ENCODE measurements at places on chromosomes 3 and 15.

DNA sequence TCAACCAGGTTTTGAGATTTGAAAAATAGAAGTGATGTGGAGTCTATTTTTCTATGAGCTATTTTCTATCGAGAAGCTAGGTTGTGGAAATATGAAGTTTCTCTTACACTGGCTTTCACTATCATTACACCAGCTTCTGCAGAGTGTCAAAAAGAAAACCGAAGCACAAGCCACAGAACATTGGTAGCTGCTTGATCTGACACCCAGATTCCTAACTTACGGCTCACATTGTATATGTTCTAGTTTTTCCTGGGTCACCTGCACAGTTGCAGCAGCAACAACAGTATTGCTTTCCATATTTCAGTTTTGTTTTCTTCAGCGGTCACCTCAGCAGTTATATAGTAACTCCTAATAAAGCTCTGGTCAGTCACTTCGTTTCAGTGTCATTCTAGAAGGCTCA, 790.1 kb downstream of the PLOD2 start:
- H3K27ac ChIP-seq, result no peak overlapping the region
- H3K36me3 ChIP-seq, result no peaks in the 10 kb centered on the region
- no peak for DNase-seq
- H3K4me1 ChIP-seq, result no peaks in the 10 kb centered on the region
- H3K4me3 ChIP-seq, result no peak overlapping the region

DNA sequence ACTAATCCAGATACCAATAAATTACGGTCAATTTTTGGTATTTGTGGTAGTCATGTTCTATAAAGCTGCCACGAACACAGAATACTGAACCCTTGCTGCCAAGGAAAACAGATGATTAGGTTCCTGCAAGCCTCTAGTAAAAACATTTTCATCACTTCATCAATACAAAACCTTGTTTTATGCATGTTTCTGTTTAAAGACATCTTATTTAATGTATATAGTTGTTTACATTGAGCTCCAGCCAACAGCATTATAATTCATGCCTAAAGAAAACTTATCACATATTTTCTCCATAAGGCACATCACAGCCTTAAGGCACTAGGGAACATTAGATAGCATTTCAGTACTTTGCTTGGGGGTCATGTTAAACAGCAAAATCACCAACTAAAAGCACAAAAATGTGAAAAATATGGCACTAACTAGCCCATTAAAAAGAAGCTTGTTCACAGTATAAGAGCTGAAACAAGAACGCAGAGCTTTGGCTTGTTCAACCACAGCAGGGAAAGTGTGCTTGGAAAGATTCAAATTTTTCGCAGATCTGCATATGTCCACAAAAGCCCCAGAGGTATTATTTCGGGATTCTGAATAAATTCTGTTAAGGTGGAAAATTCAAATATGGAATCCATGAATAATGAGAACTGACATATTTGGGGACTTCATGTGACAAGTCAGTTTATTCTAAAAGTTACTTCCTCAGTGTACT, 27.7 kb downstream of the POLQ start:
- no peak overlapping the region for H3K4me3 ChIP-seq
- H3K4me1 ChIP-seq, result no peaks in the 10 kb centered on the region
- H3K36me3 ChIP-seq, result no peaks in the 10 kb centered on the region
- H3K27ac ChIP-seq, result no peak overlapping the region
- no peak for DNase-seq
- H3K27me3 ChIP-seq, result no peaks in the 10 kb centered on the region

- H3K27ac ChIP-seq, result no peak overlapping the region
- no peak overlapping the region for H3K4me3 ChIP-seq
- no peaks in the 10 kb centered on the region for H3K4me1 ChIP-seq
- no peaks in the 10 kb centered on the region for H3K36me3 ChIP-seq
Measured at GRCh38 chr15:92429378-92430068, 35.8 kb downstream of the ST8SIA2 start.

GRCh38 chr3:14299767-14300166, 102.6 kb upstream of the SLC6A6 start:
- no peak for DNase-seq
- no peaks in the 10 kb centered on the region for H3K36me3 ChIP-seq
- H3K4me1 ChIP-seq, result no peaks in the 10 kb centered on the region

- DNase-seq, result no peak
- H3K4me1 ChIP-seq, result no peaks in the 10 kb centered on the region
- H3K27me3 ChIP-seq, result no peaks in the 10 kb centered on the region
Measured at GRCh38 chr3:99659032-99659431, 20.6 kb downstream of the COL8A1 start.

- no peak overlapping the region for H3K4me3 ChIP-seq
- H3K27me3 ChIP-seq, result no peaks in the 10 kb centered on the region
- no peak for DNase-seq
- no peak overlapping the region for H3K27ac ChIP-seq
Measured at GRCh38 chr15:100794008-100794407, 85.6 kb upstream of the ALDH1A3 start.

DNA sequence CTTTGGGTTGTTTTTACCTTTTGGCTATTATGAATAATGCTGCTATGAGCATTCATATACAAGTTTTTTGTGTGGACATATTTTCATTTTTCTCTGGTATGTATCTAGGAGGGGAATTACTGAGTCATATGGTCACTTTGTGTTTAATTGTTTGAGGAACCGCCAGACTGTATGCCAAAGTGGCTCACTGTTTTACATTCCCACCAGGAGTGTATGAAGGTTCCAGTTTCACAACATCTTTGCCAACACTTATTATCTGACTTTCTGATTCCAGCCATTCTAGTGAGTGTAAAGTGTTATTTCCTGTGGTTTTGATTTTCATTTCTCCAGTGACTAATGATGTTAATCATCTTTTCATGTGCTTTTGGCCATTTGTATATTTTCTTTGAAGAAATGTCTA, 51.8 kb downstream of the CMTM7 start:
- no peak for DNase-seq
- no peak overlapping the region for H3K27ac ChIP-seq
- no peaks in the 10 kb centered on the region for H3K27me3 ChIP-seq
- no peaks in the 10 kb centered on the region for H3K4me1 ChIP-seq

DNA sequence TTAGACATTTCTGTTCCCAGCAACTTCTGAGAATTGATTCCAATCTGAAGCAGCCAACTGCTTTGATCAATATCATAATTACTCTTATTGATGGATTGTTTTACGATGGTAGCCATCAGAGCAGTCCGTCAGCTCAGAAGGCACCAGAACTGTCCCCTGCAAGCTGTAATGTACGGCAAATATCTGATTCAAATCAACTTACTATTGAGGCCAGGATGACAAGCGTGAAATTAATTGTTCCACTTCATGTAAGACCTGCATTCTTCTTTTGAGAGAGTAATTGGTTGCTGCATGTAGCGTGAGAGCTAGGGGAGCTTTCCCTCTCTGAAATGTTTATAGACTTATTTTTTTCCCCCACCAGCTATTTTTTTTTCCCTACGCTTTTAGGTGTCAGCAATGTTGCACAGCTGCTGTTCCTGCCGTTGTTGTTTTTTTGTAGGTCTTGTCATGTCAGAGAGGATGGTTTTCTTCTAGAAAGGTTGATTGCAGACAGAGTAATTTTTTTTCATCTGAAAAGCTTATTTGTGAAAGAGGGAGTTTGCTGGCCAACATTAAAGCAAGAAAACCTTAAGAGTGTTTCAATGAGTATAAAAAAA, 134.9 kb downstream of the CACNA2D3 start:
- no peaks in the 10 kb centered on the region for H3K4me1 ChIP-seq
- H3K36me3 ChIP-seq, result no peaks in the 10 kb centered on the region
- H3K27me3 ChIP-seq, result no peaks in the 10 kb centered on the region
- no peak for DNase-seq
- no peak overlapping the region for H3K4me3 ChIP-seq

GRCh38 chr3:52400275-52400793, 44.6 kb downstream of the SEMA3G start:
- H3K4me1 ChIP-seq, result no peaks in the 10 kb centered on the region
- H3K27me3 ChIP-seq, result no peaks in the 10 kb centered on the region
- peaks cover 55% of the 10 kb centered on the region for H3K36me3 ChIP-seq

DNA sequence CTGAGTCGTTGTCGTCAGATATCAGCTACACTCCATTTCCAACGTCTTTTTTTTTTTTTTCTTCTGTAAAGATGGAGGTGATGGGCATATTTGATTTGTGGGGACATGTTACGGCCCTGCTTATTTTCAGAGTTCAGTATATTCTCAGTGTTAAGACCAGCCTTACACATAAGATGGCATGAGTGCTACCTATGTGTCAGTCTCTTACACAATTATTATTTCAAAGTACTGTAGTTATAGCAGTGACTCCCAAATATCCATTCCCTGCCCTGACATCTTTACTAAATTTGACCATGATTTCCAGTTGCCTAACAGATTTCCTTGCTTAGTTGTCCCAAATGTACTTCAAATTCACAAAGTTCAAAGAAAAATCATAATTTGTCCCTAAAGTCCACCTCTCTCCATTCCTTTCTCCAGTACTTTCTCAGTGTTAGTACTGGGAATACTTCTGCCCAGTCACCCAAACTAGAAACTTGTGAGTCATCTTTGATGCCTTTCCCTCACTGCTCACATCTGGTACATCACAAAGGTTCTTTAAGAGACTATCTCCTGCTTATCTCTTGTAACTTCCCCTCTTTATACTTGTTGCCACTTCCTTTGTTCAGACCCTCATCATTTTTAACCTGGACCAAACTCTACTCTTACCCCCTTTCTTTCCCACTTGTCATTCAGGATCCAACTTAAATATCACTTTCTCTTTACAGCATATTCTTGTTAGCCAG, 67.0 kb downstream of the ZNF609 start:
- no peaks in the 10 kb centered on the region for H3K4me1 ChIP-seq
- H3K4me3 ChIP-seq, result no peak overlapping the region
- no peak for DNase-seq
- H3K27me3 ChIP-seq, result no peaks in the 10 kb centered on the region
- no peak overlapping the region for H3K27ac ChIP-seq
- peaks cover 2% of the 10 kb centered on the region for H3K36me3 ChIP-seq

DNA sequence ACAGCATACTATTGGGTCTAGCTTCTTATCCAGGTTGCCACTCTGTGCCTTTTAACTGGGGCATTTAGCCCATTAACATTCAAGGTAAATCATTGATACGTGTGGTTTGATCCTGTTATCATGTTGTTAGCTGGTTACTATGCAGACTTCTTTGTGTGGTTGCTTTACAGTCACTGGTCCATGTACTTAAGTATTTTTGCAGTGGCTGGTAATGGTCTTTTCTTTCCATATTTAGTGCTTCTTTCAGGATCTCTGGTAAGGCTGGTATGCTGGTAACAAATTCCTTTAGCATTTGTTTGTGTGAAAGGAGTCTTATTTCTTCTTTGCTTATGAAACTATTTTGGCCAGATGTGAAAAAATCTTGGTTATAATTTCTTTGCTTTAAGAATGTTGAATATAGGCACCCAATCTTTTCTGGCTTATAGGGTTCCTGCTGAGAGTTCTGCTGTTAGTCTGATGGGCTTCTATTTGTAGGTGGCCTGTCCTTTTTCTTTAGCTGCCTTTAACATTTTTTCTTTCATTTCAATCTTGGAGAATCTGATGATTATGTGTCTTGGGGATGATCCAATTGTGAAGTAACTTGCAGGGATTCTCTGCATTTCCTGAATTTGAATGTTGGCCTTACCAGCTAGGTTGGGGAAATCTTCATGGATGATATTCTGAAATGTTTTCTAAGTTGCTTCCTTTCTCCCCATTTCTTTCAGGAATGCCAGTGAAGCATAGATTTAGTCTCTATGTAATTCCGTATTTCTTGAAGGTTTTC, 39.3 kb downstream of the CCR1 start:
- no peak overlapping the region for H3K27ac ChIP-seq
- H3K27me3 ChIP-seq, result no peaks in the 10 kb centered on the region
- no peaks in the 10 kb centered on the region for H3K36me3 ChIP-seq

DNA sequence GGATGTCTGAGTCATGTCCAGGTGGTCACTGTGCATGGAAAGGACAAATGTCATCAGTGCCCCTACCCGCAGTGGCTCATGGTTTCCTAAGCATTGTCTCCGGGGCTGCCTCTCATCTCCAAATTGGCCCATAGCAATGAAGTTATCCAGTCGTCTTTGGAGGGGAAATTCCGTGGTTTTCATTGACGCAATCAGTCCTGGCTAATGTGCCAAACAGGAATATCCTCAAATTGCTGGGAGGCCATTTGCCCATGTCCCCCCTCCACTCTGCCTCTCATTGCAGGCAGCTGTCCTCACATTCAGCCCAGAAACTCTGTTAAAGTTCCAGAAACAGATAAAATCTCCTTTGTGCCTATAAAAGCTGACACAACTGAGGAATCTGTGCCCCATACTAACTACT, 81.6 kb downstream of the MCTP2 start:
- H3K27ac ChIP-seq, result no peak overlapping the region
- no peak overlapping the region for H3K4me3 ChIP-seq
- no peak for DNase-seq
- H3K4me1 ChIP-seq, result no peaks in the 10 kb centered on the region
- no peaks in the 10 kb centered on the region for H3K27me3 ChIP-seq

DNA sequence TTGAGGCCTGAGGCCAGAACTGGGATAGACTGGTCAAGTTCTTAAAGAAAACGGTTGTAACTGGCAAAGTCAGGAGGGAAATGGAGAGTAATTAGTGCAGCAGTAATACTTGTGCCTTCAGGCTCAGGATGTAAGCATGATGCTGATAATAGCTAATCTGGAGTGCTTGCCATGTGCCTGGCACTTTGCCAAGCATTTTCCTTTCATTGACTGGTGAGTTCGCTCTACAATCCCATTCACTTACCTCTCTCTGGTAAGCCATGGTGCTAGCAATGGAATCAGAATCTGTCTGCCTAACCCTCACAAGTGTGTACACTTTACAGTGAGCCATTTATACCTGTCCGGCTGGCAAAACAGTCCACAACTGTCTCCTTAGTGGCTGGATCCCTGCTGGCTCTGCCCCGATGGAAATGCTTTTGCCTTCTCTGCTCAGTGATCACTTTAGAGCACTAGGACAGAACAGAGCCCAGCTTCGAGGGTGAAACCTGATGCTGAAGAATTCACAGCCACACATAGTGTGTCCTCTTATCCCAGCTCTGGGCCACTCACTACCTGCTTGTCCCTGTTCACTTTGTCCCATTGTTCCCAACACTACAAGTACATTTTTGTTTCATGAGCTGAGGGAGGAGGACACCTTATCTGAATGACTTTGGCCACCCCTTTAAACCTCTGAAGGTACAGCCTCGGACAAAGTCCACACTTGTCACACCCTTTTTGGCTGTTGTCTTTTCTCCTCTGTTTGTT, 10.3 kb downstream of the CHP1 start:
- no peak overlapping the region for H3K4me3 ChIP-seq
- H3K36me3 ChIP-seq, result peaks cover 20% of the 10 kb centered on the region
- no peak overlapping the region for H3K27ac ChIP-seq
- no peaks in the 10 kb centered on the region for H3K27me3 ChIP-seq
- H3K4me1 ChIP-seq, result peaks cover 14% of the 10 kb centered on the region

DNA sequence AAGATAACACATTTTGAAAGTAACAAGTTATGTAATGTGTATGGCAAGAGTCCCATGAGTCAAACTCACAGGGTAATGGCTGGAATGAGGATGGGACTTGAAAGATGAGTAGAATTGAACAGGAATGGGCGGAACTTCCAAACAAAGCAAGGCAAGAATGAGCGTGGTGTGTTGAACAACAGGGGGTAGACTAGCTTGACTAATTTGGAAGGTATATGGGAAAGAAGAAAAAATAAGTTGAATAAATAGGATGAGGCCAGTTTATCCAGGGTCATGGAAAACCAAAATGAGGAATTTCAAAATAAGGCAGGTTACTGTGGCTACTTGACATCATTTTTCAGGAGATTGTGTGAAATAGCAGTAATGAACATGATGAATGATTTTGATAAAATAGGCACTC, 2.5 kb upstream of the DPH6 start:
- DNase-seq, result no peak
- H3K27ac ChIP-seq, result no peak overlapping the region
- no peaks in the 10 kb centered on the region for H3K27me3 ChIP-seq
- peaks cover 5% of the 10 kb centered on the region for H3K36me3 ChIP-seq
- no peak overlapping the region for H3K4me3 ChIP-seq
